Activated CD8-positive, alpha-beta memory T cell treated with anti-CD3 and anti-CD28 coated beads, Interleukin-2, amount 10 ng/mL, durations not matched to agents 7 days and 5 days (primary cell): ENCODE measurements at places on chromosomes 7 and 10.

DNA sequence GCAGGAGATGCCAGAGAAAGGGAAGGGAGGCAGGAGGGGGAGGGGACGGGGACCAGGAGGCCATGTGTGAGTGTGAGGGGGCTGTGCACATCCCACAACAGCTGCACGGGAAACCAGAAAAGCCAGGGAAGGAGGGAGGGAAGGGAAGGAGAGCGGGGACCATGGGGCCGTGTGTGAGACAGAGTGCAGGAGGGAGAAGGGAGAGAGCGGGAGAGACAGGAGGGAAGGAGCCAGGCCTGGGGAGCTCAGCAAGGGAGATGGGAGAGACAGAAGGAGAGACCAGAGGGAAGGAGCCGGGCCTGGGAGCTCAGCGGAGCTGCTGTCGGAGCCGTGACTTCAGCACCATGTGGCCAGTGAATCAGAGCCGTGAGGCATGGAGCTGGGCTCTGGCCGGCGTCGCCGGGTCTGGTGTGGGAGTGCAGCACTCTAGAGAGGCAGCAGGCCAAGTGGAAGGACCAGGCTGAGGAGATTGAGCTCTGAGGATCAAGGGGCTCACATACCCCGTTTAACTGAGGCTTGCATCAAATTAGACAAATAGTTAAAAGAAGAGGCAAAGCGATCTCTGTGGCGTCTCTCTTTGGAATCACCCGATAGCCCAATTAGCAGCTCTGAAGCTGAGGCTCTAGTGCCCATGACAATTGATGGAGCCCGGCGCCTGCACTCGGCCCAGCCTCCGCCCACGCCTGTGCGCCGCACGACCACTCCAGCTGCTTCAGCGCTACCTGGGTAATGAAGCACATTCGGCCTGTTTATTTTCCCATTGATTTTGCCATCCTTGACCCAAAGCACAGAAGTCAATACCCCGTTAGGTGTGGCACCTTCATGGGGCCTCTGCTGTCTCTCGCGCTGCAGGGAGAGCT is 150.4 kb downstream of the MAD1L1 start:
- DNase-seq, result no peak

- no peak for DNase-seq
Measured at GRCh38 chr7:21430575-21430954, 2.7 kb downstream of the SP4 start.

DNA sequence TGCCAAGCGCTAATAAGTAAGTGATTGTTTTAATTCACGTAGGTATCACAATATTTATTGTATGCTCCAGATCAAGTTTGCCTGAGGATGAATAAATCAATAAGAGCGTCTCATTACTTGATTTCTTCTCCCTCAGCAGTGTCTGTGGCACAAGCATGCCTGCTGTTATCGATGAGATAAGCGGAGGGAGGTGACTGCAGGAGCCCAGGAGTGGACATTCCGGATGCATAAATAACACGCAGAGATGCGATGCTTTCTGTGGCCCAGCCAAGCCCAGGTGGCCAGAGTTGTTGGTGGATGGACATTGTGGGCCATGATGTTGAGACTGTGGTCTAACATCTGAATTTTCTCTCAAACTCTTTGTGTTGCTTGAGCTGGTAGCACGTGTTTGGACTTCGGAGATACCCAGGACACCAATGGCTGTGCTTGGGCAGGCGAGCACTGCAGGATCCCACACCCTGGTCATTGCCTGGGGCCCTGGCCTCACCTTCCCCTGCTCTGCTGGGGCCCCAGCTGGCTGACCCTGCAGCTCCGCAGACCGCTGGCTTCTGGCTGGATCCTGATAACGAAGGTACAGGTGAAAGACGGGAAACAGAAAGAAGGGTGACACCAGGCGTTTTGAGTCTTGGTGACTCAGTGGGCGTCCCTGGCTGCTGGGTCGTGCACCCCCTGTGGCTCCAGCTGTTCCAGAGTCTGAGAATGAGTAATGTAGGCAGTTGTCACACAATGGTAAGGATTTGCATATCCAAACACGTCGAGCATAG is 31.2 kb upstream of the MNX1 start:
- DNase-seq, result no peak

- no peak for DNase-seq
Measured at GRCh38 chr10:130024779-130025325, 60.8 kb upstream of the EBF3 start.

- DNase-seq, result no peak
Measured at GRCh38 chr10:109665321-109665720, 258.0 kb downstream of the XPNPEP1 start.

- DNase-seq, result no peak
Measured at GRCh38 chr10:112735041-112735695, 214.9 kb upstream of the TCF7L2 start.

DNA sequence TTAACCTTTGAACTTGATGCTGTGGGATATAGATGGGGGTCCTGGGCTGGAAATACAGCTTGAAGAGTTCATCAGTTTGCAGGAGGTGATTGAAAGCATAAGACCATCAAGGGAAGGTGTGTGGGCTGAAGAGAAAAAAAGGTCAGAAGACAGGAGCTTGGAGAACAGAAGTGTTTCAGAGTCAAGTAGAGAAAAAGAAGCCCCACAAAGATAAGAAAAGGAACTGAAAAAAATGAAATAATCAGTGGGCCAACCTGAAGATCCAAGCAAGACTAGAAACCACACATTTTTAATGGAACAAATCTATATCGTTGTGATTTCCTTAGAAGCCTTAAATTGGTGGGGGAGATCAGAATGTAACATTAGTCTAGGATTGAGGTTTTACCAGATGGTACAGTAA is 22.5 kb downstream of the ZEB1 start:
- no peak for DNase-seq

GRCh38 chr7:28026237-28026636 is 154.4 kb downstream of the JAZF1 start:
- DNase-seq, result no peak

DNA sequence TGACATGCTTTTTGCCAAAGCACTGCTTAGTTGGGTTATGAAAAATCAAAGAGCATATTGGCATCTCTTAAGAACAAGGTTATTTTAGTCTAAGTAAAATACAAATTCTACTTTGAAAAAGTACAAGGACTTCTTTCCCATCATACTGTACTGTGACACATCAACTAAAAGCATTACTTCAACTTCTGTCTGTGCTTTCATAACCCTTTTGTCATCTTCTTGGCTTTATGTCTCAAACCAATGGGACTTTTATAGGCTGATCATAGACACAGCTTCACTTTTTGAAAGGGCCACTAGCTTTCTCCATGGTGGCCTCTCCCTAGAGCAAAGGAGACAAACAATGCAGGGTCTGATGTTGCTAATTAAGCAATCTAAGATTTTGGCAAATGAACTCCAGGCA is 188.9 kb upstream of the CSTF2T start:
- no peak for DNase-seq

DNA sequence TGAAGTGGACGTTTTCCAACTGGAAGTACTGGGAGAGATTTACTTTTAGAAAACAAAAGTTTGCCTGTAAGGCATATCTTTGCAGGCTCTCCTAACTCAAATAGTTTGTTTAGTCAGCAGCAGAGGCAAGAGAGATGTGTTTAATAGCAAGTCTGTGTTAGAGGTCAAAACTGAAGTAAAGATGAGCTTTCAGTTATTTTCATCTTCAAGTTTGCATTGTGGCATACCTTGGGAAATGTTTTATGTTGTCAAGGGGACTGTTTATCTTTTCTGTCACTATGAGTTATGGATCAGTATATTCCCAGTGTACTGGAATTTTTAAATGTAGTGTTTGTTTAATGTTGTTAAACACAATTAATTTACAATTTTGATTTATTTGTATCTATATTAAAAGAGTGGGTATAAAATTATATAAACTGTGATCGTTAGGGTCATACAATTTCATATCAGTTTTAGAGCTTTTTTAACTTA is 169.7 kb upstream of the PPP1R3A start:
- no peak for DNase-seq

- no peak for DNase-seq
Measured at GRCh38 chr7:28984217-28984616, 26.1 kb upstream of the TRIL start.

GRCh38 chr10:3836222-3836820 is 51.3 kb upstream of the KLF6 start:
- DNase-seq, result no peak

DNA sequence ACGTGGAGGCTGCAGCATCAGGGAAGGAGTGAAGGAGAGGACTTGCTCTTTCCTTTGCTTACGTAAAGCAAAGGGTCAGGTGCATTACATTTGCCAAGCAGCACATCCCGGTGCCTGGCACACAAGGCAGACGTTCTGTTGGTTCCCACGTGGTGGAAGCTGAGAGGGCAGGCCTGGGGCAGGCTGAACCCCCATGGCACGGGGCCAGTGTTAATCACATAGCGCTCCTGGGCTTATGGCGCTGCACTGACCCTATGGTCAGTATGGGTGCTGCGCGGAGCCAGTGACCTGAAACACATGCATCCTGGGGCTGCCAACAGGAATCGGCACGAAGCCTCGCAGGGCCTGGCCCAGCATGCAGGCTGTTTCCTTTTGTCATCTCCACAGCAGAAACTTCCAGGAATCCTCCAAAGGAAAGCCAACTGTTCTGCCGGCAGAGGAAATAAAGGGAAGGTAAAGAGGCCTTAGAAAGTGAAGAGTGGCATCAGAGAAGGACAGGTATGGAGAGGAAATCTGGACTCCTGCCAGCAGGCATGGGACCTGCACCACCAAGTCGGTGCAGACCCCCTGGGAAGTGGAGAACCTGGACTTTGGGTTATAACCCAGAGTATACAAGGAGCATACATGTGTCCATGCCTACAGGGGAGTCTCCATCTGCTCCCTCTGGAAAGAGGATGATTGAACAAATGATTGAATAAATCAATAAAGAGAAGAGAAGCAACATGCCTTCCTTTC is 560.2 kb downstream of the TCERG1L start:
- no peak for DNase-seq

GRCh38 chr7:114567416-114567815 is 152.8 kb downstream of the FOXP2 start:
- DNase-seq, result no peak

DNA sequence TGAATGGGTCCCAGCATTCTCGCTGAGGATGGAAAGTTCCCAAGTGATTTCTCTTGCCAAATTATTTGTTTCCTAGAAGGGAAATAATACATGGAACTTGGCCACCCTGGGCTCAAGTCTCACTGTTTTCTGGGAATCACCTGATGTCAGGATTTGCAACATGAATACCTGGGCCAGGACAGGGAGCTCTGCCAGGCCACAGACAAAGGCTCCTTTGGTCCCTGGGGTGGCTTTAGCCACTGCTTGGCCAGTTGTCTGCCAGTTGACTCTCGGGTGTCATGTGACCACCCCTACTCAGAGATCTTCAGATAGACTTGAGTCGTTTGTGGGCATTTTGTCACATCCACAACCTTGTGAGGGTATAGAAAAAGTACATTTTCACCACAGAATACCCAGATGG is 258.0 kb upstream of the HABP2 start:
- DNase-seq, result no peak

DNA sequence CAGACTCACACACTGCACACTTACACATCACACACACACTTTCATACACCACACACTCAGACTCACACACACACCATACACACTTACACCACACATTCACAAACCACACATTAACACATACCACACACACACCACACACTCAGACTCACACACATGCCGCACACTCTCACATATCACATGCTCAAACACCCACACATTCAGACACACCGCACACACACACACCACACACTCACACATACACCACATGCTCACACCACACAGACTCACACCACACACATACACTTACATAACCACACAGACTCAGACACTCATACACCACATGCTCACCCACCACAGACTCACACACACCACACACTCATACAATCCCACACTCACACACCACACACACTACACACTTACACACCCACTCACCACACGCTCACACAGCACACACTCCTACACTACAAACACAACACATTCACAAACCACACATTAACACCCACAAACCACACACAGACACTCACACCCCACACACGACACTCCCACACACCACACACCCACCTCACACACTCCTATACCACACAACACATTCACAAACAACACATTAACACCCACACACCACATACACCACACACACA is 125.4 kb downstream of the EVX1 start:
- no peak for DNase-seq

- DNase-seq, result no peak
Measured at GRCh38 chr10:79066411-79067240, 2.1 kb upstream of the ZMIZ1 start.

GRCh38 chr7:49166441-49166840 is 242.1 kb downstream of the CDC14C start:
- DNase-seq, result no peak

- DNase-seq, result no peak
Measured at GRCh38 chr10:68052463-68052862, 22.6 kb downstream of the HERC4 start.
